H1 (cell line): ENCODE measurements at places on chromosomes 2 and 18.

- DNase-seq: no peak
These were observed 83.2 kb downstream of the CD8B2 start for GRCh38 chr2:106570316-106570715.

- no peak for DNase-seq
These were observed 48.9 kb downstream of the COPS8 start for GRCh38 chr2:237134321-237135230.

GRCh38 chr18:60146220-60146960 is 226.2 kb downstream of the MC4R start:
- no peak for DNase-seq

- DNase-seq: no peak
These were observed 316.9 kb upstream of the REV1 start for GRCh38 chr2:99806758-99807157.

GRCh38 chr18:10270151-10270571 is 184.3 kb upstream of the APCDD1 start:
- no peak for DNase-seq

- no peak for DNase-seq
These were observed 10.9 kb downstream of the CCDC68 start for GRCh38 chr18:54948350-54948837.

- DNase-seq: no peak
These were observed 14.0 kb upstream of the MAPRE2 start for GRCh38 chr18:35027206-35027605.

DNA sequence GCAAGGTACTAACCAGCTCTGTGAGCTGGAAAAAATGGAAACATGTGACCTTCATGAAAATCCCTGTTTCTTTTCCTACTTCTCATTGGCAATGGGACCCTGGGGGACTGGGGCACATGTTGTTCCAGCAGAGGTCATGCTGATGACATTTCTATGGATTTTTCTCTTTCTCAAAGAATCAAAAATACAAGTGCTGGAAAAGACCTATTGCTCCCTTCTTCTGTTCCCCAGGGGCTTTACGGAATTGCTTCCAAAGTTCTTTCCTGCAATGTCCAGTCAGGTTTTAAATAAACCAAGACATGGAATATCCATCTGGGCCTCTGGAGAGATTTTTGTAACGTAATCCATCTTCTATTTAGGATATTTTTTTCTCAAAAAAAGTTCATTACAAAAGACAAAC is 1006.1 kb upstream of the CELF4 start:
- DNase-seq: no peak
